ENCODE measurements at places on chromosomes 11 and 22. TPM values are rescaled to one million over a fixed set of nuclear protein-coding genes. Genes with fewer than 3 reads are reported as not detected.
A peak's percentile ranks its signal among the peaks of the same experiment; 100 is the strongest.

- H3K27me3 ChIP-seq, result no peaks in the 10 kb centered on the region
- H3K36me3 ChIP-seq, result no peaks in the 10 kb centered on the region
- DNase-seq, result no peak
- no peak overlapping the region for H3K27ac ChIP-seq
- H3K4me3 ChIP-seq, result no peak overlapping the region
These were observed 25.0 kb upstream of the CREB3L1 start for GRCh38 chr11:46252373-46252914.

- H3K4me3 ChIP-seq, result no peak overlapping the region
- H3K36me3 ChIP-seq, result no peaks in the 10 kb centered on the region
- peaks cover 53% of the 10 kb centered on the region for H3K27me3 ChIP-seq
- DNase-seq, result no peak
These were observed 104.5 kb upstream of the GRAMD1B start for GRCh38 chr11:123325533-123325932.

DNA sequence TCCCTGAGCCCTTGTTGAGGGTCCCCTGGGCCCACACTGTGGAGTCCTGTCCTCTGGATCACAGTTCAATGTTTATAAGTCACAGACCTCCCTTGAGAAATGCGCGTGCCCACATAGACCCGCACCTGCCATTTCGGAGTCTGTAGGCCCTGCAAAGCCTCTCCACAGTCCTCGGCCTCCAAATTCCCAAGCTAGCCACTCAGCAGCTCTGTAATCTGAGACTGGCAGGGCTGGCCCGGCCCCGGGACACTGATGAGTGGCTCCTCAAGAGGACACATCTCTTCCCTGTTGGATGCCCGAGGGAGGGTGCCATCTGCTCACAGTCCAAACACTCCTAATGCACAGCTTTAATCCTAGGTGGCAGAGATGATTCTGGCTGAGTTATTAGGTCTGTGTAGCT, 39.1 kb downstream of the B3GAT1 start:
- H3K27ac ChIP-seq, result no peak overlapping the region
- H3K4me3 ChIP-seq, result no peak overlapping the region
- H3K4me1 ChIP-seq, result no peaks in the 10 kb centered on the region
- no peaks in the 10 kb centered on the region for H3K36me3 ChIP-seq
- DNase-seq, result no peak
- no peaks in the 10 kb centered on the region for H3K27me3 ChIP-seq

DNA sequence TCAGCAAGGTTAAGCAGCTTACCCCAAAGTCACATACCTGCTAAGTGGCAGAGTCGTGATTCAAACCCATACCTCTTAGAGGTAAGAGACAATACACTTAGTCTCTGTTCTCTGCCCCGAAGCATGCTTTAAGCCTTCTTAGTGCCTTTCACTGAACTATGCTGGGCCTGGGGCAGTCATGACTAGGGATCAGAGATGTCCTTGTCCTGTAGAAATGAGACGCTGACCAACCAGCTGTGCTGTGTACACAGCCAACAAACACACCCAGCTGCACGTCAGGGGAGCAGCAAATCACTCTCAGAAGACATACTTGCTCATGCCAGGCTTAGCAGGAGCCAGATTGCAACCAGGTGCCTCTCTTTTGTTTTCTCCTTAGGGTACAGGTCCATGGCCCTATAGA, 255.7 kb downstream of the BUD13 start:
- H3K27me3 ChIP-seq, result peaks cover 53% of the 10 kb centered on the region
- no peak overlapping the region for H3K4me3 ChIP-seq
- no peak for DNase-seq
- H3K27ac ChIP-seq, result no peak overlapping the region
- H3K4me1 ChIP-seq, result no peaks in the 10 kb centered on the region

DNA sequence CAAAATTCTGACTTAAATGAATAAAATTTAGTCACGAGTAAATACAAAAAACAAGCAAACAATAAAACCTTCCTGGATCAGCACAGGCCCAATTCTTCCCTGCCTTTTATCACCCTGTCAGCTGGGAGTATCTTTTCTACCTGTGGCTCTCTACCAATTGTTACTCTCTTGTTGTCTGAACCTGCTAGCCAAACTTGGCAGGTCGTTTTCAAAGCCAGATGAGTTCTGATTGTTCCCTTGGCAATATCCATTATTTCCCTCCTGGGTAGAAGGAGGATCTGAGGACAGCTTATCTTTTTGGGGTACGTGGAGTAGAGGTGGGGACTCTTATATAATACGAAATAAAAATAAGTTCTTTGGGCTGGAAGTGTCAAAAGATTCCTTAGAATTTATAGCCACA, 40.2 kb downstream of the SNX19 start:
- no peak overlapping the region for H3K4me3 ChIP-seq
- no peak for DNase-seq
- no peaks in the 10 kb centered on the region for H3K27me3 ChIP-seq

DNA sequence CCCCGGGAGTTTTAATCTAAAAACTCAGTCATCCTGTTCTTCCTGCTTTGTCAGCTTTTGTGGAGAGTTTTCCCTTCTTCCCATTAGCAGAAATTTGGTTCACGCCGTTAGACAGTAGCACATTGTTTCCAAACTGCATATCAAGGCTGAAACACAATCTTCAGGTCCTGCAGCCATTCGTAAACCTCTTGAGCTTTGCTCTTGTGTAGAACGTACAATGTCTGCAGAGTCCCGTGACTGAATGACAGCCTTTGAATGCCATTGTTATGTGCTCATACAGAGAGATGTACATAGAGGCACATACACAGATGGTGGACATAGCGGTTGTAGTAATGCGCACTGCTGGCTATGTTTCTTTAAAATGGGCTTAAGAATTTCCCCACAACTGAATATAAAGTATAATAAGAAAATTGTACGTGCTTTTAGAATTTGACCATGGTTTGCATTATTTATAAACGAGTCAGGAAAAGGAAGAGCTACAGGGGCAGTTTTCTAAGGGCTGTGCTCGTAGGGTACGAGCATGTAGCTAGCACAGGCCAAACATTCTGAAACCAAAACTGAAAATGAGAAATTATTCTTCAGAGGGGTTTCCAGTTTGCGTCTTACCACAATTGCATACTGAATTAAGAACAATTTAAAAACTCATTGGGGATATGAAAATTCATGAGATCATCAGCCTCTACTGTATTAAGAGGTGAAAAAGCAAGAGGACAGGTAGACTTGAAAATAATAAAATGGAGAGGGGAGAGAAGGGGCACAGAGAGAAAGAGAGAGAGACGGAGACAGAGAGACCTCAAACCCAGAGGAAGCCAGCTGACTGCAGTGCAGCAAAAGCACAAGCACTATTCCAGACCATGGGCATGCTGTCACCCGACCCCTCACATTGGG, 310.1 kb downstream of the CADM1 start:
- H3K27ac ChIP-seq, result no peak overlapping the region
- no peak overlapping the region for H3K4me3 ChIP-seq
- DNase-seq, result no peak

DNA sequence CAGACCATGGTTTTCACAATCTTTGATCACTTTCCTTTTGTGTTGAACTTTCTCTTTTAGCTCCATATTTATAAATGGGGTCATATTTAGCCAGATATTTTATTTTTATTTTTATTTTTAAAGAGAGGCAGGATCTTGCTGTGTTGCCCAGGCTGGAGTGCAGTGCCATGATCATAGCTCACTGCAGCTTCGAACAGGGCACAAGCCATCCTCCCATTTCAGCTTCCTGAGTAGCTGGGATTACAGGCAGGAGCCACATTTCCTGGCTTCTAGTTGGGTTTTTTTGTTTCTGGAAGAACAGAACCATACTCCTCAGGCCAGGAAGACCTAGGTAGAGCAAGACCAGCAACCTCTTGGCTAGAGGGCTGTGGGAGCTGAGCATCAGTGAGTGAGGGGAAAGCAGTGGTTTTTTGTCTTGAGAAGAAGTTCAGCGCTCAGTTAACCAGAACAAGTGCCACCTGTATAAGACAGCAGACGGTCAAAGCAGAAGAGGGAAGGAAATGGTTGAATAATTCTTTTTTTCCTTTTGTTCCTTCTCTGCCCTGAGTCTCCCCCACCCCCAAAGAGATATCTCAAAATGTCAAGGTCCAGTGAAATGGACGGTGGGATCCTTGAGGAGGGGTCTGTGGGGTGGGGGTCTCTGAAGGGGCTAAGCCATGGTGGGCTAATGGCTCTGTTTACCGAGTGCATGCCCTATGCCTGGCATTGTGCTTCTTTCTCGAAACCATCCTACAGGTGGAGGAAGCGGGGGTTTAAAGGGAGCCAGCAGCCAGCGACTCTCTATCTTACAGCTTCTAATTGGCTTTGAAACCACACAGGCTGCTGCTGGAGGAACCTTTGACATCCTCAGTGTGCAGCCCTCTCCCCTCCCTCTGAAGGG, 63.0 kb downstream of the PTPRJ start:
- H3K4me1 ChIP-seq, result peaks cover 17% of the 10 kb centered on the region
- H3K36me3 ChIP-seq, result no peaks in the 10 kb centered on the region
- no peaks in the 10 kb centered on the region for H3K27me3 ChIP-seq
- DNase-seq, result peak; percentile 1

- no peak overlapping the region for H3K4me3 ChIP-seq
- 0 out of 2 replicates have a peak, but pooled peaks cover 4% of the 10 kb centered on the region for H3K36me3 ChIP-seq
- no peaks in the 10 kb centered on the region for H3K27me3 ChIP-seq
- peaks cover 42% of the 10 kb centered on the region for H3K4me1 ChIP-seq
- H3K27ac ChIP-seq, result peak overlapping the region; percentile 87
These were observed 63.6 kb downstream of the TNRC6B start for GRCh38 chr22:40241200-40241763.

DNA sequence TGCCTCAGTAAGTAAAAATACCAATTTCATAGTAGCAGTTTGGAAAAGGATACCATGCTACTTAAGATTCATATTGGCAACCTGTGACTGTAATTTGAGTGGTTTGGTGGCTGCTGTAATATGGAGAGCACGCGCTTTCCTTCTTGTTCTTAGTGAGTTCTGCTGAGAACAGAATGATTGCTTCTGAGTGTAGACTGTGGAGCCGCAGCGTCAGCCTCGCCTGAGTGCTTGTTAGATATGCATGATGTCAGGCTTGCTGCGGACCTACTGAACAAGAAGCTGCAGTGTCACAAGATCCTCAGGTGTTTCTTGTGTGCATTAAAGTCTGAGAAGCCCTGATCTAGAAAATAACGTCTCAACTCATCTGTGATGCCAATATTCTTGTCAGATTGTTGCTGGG, 143.2 kb downstream of the ARHGAP42 start:
- peaks cover 56% of the 10 kb centered on the region for H3K4me1 ChIP-seq
- no peaks in the 10 kb centered on the region for H3K27me3 ChIP-seq
- H3K36me3 ChIP-seq, result no peaks in the 10 kb centered on the region
- H3K27ac ChIP-seq, result no peak overlapping the region
- H3K4me3 ChIP-seq, result no peak overlapping the region

- H3K27me3 ChIP-seq, result no peaks in the 10 kb centered on the region
- no peak overlapping the region for H3K4me3 ChIP-seq
- no peak overlapping the region for H3K27ac ChIP-seq
- peaks cover 4% of the 10 kb centered on the region for H3K4me1 ChIP-seq
- H3K36me3 ChIP-seq, result no peaks in the 10 kb centered on the region
- no peak for DNase-seq
These were observed 106.3 kb downstream of the MTNR1B start for GRCh38 chr11:93075782-93076181.

BCO2 gene
- total RNA-seq, result 3.0 TPM

GNG3 gene
- total RNA-seq, result 0.57 TPM

OR2D2 gene
- total RNA-seq, result not detected

SYCE3 gene
- total RNA-seq, result not detected

OR8G5 gene
- not detected for total RNA-seq

All from PC-9 (cell line).